ENCODE measurements at places on chromosomes 16 and 17.

DNA sequence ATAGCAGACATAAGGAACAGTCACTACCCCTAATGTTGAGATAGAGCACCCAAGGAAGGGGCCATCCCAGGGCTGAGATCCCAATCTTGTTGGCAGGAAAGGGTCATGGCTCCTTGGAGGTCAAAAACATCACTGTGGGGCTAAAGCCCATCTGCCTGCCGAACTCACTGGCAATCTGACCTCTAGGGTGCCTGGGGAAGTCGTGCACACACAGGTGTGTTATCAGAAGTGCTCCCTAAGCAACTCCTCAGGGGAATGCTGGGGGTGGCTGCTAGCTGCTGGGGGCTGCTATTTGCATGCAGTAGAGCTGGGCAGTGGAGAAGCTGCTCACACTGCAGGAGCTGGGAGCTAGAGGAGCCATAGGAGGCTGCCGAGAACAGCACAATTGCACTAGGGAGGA, 47.5 kb upstream of the PHOSPHO1 start:
- no peak for DNase-seq

- DNase-seq: no peak
Observed at GRCh38 chr17:47851764-47852112, 775 bp upstream of the SP6 start.

GRCh38 chr16:10935226-10935915, 6.9 kb downstream of the DEXI start:
- DNase-seq: no peak

DNA sequence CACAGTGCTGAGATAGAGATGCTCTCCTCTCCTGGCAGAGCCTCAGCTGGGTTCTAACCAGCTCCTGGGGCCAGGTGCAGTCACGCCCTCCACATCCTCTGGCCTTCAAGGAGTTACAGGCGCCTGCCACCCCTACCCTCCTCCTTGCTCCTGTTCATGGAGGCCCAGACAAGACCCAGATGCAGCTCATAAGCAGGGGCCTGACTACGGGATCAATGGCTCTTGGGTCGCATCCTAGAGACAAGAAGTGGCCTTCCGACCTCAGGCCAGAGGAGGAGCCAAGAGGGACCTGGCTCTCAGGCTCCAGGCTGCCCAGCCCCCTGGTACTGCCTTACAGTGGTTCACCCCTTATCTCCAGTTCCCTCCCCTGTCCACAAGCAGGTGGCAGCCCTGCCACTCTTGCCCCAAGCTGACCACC, 23.0 kb downstream of the ARHGAP27 start:
- DNase-seq: no peak

GRCh38 chr17:8668176-8668740, 37.7 kb upstream of the MYH10 start:
- no peak for DNase-seq

DNA sequence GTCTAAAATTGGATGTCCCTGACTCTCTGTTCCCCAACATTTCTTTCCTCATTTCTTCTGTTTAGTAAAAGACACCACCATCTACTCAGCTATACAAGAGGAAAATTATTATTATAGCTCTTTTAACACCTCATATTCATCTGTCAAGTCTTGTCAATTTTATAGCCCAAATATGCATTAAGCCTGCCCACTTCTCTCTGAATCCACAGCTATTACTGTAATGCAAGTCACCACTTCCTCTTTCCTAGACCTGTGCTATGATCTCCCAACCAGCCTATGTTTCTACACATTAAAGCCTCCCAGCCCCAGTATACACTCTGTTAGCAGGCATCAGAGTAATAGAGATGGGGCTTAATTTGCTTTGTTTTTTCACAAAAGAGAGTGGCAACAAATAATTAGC, 252.9 kb downstream of the GRIN2A start:
- DNase-seq: no peak

GRCh38 chr17:50198026-50198669, 3.3 kb downstream of the COL1A1 start:
- no peak for DNase-seq

DNA sequence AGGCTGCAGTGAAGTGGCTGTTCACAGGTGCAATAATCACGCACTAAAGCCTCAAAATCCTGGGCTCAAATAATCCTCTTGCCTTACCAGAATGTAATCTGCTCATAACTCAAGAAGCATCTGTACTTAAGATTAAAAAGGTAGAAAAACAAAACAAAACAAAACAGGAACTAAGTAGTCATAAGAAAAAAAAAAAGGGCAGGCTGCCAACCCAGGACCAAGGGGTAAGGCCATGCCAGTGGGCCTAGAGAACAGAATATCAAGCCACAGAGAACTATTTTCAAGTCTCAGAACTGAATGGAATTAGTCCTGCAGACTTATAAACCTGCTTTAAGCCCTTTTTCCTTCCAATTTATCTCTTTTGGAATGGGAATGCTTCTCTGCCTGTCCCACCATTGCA, 64.8 kb upstream of the TBC1D3K start:
- no peak for DNase-seq

GRCh38 chr17:75584849-75585175, 2.8 kb upstream of the MYO15B start:
- DNase-seq: no peak

GRCh38 chr16:72287649-72288048, 115.7 kb upstream of the PMFBP1 start:
- DNase-seq: no peak

- no peak for DNase-seq
Observed at GRCh38 chr16:49280105-49280741, 1.4 kb downstream of the CBLN1 start.

DNA sequence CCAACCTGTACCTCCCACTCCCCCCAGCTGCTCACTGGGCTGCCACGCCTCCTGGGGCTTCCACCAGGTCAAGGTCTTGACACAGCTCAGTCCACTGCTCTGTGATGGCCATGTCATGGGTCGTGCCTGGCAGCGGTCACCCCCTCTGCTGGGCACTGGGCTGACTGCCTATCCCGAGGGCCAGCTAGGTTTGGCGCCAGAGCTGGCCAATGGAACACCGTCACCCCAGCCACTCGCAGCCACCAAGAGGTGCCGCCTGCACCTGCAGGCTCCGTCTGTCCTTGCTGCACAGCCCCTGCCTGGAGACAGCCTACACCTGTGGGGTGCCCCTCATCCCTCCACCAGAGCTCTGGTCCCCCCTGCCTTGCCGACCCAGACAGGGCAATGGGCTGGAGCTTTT, 4.5 kb upstream of the RAB40C start:
- no peak for DNase-seq

- DNase-seq: no peak
Observed at GRCh38 chr17:10793256-10793655, 10.6 kb downstream of the TMEM238L start.

DNA sequence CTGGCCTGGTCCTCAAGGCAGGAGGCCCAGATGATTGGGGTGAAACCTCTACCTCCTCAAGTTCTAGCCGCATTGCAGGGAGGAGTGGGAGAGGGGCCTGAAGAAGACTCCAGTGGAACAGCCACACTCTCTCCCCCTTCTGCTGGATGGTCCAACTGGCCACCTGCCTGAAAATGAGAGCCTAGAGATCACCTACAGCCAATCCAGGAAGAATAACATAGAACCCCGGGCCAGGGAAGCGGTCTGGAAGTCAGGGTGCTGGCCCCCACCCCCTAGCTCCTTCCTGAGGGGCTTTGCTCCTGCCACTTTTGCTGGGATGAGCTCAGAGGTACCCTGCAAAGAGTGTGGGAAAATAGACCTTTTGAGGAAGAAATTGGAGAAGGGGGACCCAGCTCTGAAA, 1.8 kb downstream of the SLC6A2 start:
- no peak for DNase-seq

- no peak for DNase-seq
Observed at GRCh38 chr16:86831366-86831765, 253.0 kb downstream of the FOXL1 start.

DNA sequence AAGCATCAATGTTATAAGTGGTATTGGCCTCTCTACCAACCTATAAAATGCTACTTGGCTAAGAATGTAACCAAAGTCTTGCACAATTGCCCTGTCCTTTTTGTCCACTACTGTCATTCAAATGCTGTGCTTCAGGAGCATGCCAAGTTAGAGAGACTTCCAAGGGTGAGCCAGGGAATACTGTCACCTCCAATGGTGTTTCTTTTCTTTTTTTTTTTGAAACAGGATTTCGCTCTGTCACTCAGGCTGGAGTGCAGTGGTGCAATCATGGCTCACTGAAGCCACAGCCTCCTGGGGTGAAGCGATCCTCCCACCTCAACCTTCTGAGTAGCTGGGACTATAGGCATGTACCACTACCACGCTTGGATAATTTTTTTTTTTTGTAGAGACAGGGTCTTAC, 43.7 kb upstream of the ERN1 start:
- no peak for DNase-seq

DNA sequence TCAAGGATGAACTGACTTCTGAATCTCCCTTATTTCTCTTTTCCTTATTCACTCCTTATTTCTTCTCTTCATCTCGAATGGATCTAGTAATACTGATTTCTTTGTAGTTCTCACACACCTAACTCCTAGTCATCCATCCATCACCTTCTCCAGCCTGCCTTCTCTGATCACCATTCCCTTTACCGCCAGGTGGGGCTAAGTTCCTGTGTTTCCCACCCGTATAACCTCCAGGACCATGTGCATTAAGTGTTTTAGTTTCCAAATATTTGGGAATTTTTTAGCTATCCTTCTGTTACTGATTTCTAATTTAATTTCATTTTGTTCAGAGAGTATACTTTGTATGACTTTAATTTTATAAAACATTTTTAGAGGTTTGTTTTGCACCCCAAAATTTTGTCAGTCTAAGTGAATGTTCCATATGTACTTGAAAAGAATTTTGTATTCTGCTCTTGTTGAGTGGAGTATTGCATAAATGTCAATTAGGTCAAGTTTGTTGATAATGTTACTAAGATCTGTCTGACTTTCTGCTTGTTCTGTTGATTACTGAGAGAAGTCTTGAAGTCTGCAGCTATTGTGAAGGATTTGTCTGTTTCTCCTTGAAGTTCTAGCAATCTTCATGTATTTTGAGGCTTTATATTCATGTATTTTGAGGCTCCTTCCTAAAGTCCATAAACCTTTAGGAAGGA, 8.8 kb downstream of the BPTF start:
- no peak for DNase-seq

GRCh38 chr16:66344533-66345145, 21.9 kb upstream of the CDH5 start:
- DNase-seq: no peak

GRCh38 chr17:67212714-67213417, 32.1 kb downstream of the HELZ start:
- DNase-seq: no peak

DNA sequence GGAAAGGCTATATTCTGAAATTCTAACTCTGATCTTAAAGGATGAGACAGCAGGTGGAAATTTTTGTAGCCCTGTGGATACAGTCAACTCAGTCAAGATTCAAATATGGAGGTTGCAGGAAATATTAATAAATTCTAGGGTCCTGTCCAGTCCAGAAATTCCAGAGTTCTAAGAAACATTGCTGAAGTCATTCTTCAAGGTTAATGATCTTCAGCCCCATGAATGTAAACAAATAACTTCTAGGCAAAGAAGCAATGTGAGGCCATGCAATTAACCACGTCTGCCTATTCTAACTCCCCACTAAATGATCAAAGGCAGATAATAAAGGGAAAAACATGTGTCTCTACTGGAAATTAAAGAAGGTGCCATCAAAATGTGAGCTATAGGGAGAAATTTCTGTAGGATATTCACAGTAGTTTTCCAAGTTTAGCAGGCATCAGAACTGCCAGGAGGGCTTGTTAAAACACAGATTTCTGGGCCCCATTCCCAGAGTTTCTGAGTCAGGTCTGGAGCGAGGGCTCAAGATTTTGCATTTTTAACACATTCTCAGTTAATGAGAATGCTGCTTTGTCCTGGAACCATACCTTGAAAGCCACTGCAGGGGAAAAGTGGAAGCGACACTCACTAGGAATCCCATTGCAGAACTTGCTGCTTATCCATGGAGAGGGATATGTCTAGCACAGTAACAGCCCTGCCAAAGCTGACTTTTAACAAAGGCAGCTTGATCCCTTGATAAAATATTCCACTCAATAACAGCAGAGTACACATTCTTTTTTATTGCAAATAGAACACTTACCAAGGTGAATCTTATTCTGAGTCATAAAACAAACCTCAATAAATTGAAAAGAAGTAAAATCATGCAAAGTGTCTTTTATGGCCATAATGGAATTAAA, 61.8 kb downstream of the DNAH3 start:
- DNase-seq: no peak

GRCh38 chr17:28572259-28573039, 1.1 kb upstream of the PIGS start:
- DNase-seq: no peak

DNA sequence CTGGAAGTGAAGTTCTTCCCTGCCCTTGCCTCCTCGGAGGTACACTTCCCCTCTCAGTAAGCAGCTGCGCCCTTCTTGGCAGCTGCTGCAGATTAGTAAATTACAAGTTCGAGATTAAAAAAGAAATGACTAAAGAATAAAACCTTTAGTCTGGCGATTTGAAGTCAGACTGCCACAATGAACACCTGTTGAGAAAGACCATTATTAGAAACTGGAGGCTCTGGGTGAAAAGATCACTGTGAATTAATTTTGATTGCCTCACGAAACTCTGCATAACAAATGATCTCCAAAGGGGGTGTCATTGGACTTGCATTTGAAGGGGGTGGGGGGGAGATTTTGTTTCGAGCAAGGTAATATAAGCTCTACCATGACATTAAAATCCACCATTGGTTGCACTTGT, 39.3 kb downstream of the SALL1 start:
- no peak for DNase-seq

- DNase-seq: no peak
Observed at GRCh38 chr16:54504372-54504771, 217.8 kb upstream of the IRX3 start.

DNA sequence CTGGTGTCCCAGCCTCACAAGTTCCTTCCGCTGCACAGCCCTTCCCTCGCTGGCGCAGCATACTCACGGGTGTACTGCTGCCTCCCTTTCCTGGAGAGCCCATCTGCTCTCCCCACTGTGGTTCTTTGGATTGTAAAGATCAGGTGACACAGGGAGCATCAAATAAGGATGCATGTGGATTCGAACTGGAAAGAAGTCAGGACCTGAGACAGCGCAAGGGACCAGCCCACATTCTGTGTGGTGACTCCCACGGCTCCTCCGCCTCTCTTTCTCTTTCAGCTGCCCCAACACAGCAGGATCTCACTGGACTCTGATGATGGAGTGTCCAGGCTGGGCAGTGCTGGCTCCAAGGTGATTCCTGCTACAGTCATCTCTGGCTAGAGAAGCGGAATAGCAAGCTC, 8.1 kb downstream of the LDAF1 start:
- DNase-seq: no peak

- DNase-seq: no peak
Observed at GRCh38 chr17:80910043-80910442, 81.6 kb upstream of the CHMP6 start.

- DNase-seq: no peak
Observed at GRCh38 chr16:5309946-5310611, 212.5 kb upstream of the EEF2KMT start.

DNA sequence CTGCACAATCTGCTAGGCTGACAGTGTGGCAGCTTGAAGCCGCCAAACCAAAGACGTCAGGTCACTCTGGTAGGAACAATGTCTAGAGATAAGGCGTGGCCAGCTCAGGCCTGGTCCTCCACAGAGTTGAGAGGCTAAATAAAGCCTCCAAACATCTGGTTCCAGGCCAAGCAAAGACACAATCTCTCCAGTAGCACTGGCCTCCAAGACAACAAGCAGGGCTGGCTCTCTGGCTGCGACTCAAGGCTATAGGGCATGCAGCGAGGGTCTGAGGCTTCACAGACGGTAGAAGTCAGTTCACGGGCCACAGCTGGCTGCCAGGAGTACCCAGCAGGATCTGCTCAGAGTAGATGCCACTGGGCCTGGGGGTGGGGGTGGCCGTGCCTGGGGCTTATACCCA, 75.6 kb downstream of the ABR start:
- DNase-seq: no peak

- DNase-seq: no peak
Observed at GRCh38 chr17:38844261-38844757, 9.2 kb downstream of the RPL23 start.

Measured in NCI-H1417 treated with DMSO at 0.1 percent for 48 hours (cell line).